ENCODE measurements at places on chromosomes 1 and 21.

GRCh38 chr21:17597680-17598079, 15.0 kb downstream of the BTG3 start:
- DNase-seq, result no peak

DNA sequence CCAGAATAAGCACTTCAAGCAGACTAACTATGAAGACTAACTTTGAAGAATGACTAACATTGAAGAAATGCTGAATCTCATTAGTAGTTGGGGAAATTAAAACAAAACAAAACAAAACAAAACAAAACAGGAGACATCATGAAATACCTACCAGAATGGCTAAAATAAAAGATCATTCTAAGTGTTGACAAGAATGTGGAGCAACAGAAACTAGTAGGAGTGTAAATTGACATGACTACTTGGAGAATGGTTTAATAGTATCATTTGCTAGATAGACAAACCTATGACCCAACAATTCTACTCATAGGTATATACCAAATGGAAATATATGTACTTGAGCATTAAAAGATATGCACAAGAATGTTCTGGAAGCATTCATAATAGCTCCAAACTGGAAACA, 18.9 kb upstream of the ZFP69B start:
- DNase-seq, result no peak

DNA sequence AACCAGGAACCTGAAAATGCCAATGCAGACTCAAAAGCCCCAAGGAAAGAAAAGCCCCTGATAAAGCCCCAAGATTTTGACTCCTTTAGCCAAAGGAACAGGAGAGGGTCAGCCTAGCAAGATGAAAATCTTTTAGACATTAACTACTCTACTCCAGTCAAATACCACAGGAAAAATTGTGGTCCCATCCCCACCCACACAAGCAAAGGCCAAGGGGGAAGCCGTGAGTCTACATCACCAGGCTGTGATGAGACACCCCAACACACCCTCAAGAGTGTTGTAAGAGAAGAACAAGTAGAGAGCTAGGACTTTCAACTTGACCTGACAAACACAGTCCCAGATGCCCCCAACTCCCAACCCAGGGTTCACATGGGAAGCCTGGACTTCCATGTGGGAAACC, 192.8 kb upstream of the NR5A2 start:
- DNase-seq, result no peak

DNA sequence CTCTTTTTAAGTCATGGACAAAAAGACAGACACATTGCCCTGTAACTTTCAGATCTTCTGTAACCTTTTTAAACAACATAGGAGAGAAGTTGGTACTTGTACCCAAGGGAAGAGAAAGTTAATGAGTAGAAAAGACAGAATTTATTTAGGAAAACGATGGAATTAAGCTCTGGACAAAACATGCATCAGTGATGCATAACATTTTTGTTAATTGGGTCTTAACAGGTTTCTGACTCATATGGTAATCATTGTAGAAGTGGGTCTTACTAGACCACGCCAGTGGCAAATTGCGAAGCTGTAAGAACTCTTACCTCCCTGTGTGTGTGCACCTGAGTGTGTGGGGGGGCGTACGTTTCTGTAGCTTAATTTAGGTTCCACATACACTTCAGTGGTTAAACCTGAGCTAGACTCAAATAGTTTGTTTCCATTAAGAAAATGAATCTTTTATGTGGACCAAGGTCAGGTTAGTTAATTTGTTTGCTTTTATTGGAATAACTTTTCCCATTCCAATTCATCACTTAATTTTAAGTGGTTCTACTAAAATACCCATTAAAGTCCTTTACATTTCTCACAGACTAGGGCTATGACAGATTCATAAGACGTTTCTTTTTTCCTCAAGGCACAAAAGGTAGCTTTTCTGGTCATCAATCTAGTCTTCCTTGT, 48.1 kb downstream of the NFIA start:
- no peak for DNase-seq

GRCh38 chr1:160091666-160092223, 6.7 kb downstream of the IGSF8 start:
- no peak for DNase-seq

DNA sequence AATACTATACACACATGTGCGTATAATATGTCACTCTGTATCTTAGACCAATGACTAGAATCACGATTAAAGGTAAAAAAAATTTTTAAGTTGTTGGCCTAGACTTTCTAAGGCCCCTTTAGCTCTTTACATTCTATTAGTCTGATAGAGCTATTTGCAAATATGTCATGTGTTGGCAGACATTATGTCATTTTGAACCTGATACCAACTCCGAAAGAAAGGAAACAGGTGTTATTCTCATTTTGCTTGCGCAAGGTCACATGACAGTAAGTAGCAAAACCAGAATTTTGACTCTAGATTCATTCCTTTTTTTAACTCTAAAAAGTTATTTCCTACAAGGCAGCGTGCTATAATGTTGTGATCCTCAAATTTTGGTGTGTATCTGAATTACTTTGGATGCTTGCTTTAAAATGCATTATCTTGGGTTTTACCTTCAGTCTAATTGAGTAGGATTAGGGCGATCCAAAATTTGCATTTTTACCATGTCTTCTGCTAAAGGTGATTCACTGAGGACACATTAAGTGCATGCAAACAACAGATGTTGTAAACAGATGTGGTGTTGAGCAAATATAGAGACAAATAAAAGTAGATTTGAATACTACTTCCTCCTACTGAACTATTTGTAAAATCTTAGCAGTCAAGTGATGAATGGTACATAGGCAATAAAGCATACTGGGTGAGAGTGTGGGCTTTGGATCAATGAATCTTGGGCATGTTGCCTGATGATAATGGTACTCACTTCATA, 63.5 kb upstream of the KIAA1614 start:
- no peak for DNase-seq

- no peak for DNase-seq
Measured at GRCh38 chr1:65630855-65631254, 161.8 kb upstream of the PDE4B start.

DNA sequence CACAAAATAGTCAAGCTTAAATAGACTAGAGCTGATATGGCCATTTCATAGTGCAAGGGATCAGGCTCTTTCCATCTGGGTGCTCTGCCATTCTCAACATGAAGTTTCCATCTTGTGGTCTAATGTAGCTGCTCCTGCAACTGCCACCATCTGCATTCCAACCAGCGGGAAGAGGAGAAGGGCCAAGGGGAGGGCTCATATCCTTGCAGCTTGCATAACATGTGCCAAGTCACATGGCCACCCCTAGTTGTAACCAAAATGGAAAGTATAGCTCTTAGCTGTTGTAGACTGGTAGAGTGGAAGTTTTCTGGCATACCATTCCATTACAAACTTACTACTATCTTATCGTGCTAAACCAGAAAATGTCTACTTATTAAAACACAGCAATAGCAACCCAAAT, 38.9 kb upstream of the IVNS1ABP start:
- DNase-seq, result no peak

GRCh38 chr1:216223486-216223885, 199.8 kb downstream of the USH2A start:
- DNase-seq, result no peak

DNA sequence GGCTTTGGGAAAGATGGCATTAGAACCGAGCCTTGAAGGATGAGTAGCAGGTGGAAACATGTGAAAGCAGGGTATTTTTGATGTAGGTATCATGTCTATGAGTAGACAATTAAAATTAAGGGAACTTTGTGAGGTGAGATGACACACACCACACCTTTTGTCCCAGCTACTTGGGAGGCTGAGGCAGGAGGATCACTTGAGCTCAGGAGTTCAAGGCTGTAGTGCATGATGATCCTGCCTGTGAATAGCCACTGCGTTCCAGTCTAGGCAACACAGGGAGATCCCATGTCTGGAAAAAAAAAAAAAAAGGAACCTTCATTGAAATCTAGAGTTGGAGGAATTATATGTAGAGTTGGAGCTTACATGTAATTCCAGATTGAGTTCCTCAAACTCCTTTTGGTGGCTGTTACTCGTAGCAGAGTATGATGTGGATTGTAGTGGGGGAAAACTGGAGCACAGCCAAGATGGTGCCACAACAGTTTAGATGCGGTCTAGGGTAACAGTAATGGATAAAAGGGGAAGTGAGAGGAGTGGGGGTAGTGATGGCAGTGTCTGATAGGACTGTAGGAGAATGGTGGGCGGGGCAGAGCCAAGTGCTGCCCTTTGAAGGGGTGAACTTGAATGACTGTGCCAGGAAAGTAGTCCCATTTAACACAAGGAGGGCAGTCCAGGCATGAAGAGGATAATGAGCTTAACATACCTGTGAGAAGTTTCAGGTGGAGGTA, 17.4 kb downstream of the AK4 start:
- DNase-seq, result no peak

DNA sequence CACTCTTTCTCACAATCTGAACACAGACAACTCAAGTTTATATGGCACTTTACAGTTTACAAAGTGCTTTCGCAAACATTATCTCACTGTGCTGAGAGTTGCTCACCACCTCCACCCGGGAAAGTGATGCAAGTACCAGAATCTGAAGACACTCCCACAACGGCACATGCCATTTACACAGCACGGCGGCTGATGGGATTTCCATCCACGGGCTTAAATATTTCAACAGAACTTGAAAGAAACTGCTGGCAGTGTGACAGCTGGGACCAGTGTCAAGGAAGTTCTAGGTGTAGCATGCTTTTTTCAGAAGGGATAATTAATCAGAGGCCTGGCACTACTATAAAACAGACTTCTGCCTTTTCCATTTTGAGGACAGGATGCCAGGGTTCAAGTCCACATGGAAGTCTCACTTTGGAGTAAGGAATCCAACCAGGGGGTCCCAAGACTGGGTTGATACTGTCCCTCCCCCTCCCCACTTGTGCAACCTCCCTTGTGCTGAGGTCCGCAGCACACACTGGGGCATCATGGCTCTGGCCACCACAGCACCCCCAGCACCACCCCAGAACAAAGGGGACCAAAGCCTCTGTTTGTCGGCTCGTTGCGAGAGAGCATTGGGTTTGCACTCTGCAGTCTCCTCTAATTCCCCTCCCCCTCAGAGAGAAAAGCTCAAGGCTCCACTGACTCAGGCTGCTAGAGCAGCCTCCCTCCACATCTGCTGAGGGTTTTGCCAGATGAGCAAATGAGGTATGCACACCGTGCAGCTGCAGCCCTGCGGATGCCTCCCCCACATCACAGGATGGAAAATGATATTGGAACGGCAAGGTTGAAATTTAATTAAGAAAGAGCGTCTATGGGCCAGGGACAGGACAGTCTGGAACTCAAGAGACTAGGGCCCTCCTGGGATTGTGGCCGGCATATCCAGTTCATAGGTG, 154.9 kb downstream of the TGFBR3 start:
- no peak for DNase-seq

DNA sequence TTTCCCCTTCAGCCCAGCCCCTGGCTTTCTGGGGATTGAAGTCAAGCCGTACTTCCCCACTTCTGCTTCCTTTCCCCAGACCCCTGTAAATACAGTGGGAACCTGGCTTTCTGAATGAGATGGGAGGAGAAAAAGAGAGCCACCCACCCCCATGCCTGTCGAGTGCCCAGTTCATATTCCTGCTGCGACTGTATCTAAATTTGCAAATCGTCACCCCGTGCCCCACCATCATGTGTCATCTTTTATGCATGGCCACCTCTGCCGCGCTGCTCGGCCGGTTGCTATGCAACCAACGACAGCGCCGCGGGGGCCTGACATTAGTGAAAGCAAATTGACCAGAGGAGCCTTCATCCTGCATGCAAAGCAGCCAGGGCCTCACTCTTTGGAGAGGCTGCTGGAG, 143.0 kb downstream of the ELAVL4 start:
- peak; percentile 21 for DNase-seq

- DNase-seq, result no peak
Measured at GRCh38 chr1:185539277-185539943, 194.8 kb upstream of the HMCN1 start.

DNA sequence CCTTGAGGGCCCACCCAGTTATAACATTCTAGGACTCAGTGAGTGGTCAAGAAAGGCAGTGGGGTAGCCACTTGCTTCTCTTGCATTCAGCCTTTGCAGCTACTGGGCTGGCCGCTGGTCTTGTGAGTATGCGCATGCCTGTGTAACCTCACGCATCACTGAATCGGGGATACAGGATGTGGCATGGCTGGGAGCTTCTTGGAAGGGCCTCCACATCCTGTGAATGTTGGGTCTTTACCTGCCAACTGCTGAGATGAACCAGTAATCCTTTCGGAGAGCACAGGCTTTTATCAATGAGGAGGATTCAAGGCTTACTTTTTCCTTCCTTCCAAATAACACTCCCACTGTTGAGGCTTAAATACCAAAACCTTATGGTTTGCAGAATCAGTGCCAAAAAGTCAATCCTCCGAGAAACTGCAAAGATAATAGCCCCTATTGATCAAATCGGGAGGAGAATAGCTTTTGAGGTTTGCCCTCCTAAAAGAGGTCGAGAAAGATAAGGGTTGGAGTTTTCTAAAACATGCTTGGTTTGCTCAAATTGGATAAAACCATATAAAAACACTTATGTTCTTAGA, 198.9 kb upstream of the UBE2U start:
- no peak for DNase-seq

DNA sequence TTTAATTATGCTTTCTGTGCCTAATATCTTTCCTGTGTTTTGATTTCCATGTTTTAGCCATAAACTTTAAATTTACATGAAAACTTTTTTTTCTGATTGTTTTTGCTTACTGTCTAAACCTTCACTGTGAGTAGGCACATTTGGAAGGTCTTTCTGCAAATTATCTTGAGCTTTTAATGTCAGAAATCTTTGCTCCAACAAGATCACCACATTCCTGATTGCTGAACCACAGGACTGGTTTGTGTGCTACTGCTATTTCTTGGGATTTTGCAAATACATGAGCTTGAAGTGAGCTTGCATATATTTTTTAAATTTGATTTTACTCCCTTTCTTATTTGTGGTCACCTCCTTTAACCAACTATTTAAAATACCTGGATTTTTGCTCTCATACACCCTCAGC, 61.3 kb downstream of the PTBP2 start:
- DNase-seq, result no peak

DNA sequence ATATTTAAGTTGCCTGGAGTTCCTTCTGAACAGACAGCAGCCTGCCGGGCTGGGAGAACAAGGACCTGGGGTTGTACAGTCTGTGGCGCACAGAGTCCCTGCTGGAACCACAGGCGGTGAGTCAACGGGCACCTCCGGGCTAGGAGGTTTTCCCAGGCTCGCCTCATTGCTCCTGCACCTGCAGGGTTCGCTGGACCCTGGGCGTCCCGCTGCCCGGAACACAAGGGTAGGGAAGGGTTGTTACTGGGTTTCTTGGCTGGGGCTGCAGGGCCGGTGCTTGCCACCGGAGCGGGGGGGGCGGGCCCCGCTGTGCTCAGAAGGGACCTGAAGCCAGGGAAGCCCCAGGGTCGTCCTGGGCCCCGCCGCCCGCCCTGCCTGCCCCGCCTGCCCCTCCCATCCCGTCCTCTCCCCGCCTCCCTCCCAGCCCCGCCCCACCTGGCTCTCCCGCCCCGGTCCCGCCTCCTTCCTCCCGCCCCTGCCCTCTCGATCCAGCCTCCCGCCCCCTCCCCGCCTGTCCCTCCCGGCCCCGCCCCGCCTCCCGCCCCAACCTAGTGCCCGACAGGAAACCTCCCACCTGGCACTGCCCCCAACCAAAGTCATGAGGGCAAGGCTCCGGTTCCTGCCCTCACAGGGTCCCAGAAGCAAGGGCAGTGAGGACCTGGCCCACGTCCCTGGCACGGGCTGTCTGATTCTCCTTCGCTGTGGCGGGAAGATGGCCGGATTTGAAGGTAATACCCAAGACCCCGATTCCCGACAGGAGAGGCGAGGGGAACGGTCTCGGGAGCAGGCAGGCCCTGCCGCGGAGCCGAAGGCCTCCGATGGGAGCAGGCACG, 6.8 kb downstream of the JMJD4 start:
- DNase-seq, result peak; percentile 71

Measured in GM19239 (cell line).